ENCODE measurements at places on chromosomes 1 and 21. TPM values are rescaled to one million over a fixed set of nuclear protein-coding genes. Genes with fewer than 3 reads are reported as not detected.

- no peak for DNase-seq
These were observed 317.6 kb downstream of the PRDM2 start for GRCh38 chr1:14017531-14017961.

- no peak for DNase-seq
These were observed 34.6 kb downstream of the CFAP57 start for GRCh38 chr1:43206600-43207228.

Gene PDZK1IP1
- not detected for total RNA-seq

GRCh38 chr1:10918531-10918930, 93.9 kb upstream of the TARDBP start:
- DNase-seq: no peak

- DNase-seq: no peak
These were observed 1.1 kb downstream of the UBE2J2 start for GRCh38 chr1:1272341-1273208.

DNA sequence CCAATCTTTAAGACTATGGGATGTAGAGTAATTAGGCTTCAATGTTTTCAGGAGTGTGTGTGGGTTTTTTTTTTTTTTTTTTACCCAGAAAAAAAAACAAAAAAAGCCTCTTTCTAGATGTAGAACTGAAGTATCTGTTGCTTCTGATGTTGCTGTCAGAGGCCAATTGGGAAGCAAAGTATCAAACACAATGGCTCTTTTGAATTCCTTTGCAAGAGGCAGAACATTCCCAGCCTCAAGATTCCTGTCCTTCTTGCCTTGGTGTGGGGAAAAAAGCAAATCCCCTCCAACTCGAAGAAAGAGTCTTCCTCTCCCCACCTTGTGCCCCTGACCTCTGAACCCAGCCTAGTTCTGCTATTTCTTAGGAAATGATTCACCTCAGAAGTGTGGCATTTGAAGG, 55.4 kb upstream of the LMO4 start:
- no peak for DNase-seq

GRCh38 chr1:203133970-203134725, 6.6 kb downstream of the ADORA1 start:
- no peak for DNase-seq

Gene HS2ST1
- 44.2 TPM for total RNA-seq

Gene TGFB2
- 27.9 TPM for total RNA-seq

DNA sequence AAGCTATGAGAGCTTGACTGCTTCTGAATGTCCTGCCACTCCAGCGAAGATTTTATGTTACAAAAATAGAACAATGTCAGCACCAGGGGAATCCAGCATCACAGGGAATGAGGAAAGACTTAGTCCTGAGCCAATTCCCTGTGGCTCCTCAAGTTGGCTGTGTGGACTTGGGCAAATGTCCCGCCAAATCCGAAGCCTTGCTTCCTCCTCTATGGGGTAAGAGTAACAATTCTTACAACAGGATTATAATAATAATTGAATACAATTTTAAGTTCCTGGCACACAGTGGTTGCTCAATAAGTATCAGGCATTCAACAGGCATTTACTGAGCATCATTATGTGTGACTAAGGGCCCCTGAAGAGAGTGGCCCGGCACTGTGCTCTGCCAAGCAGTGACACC, 44.4 kb downstream of the STPG1 start:
- DNase-seq: no peak

Gene IVL
- not detected for total RNA-seq

Gene C21orf91
- 32.9 TPM for total RNA-seq

- DNase-seq: no peak
These were observed 343.2 kb downstream of the OLFM3 start for GRCh38 chr1:101653482-101653946.

GRCh38 chr21:44461464-44462001, 6.2 kb downstream of the LRRC3 start:
- DNase-seq: no peak

Gene CTH
- 17.3 TPM for total RNA-seq

Gene LCK
- 1.2 TPM for total RNA-seq

Gene GIPC2
- 3.0 TPM for total RNA-seq

Gene IL24
- total RNA-seq: not detected
